ENCODE measurements at places on chromosomes 3 and 15.

GRCh38 chr15:48021336-48022086 is 99.3 kb upstream of the SLC24A5 start:
- peak; percentile 90 for DNase-seq

- no peak for DNase-seq
These were observed 53.8 kb downstream of the IQSEC1 start for GRCh38 chr3:13019243-13020095.

DNA sequence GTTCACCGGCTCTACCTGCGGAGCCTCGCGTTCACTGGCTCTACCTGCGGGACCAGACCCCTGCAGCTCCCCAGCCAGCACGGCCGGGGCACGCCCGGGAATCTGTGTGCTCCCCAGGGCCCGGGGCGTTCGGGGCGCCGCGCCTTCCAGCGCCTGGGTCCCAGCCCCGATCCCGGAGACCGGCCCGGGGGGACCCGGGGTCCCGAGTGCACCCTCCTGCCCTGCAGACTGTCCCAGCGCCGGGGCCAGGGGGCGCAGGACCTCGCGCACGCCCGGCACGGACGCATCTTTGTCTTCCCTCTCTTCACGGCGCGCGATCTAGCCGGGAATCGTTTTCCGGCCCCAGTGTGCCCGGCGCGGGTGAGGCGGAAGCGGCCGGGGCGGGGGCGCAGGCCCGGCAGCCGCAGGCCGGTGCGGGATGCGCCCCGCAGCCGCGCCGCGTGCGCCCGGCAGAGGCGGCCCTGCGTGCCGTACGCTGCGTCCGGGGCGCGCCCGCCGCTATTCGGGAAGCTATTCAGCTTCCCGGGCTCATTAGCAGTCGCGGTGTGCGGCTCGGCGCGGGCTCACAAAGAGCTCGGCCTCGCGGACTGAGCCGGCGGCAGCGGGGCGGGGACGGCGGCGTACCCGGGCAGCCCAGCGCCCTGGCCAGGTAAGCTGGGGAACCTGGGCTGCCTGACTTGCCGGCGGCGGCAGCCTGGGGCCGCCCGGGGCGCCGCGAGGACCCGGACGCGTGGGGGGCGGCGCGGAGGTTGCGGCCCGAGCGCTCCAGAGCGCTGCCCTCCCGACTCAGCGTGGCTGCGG is at the start of gene APBA2:
Gene APBA2 (plus strand): TSS at position 345 of the 801 bp plus-strand sequence. CDS start 167,911 bp downstream, outside the sequence.
- DNase-seq = peak; percentile 50

GRCh38 chr3:31235062-31235700 is 297.5 kb upstream of the STT3B start:
- DNase-seq = no peak

GRCh38 chr3:152556731-152557254 is 278.1 kb upstream of the P2RY1 start:
- DNase-seq = no peak

DNA sequence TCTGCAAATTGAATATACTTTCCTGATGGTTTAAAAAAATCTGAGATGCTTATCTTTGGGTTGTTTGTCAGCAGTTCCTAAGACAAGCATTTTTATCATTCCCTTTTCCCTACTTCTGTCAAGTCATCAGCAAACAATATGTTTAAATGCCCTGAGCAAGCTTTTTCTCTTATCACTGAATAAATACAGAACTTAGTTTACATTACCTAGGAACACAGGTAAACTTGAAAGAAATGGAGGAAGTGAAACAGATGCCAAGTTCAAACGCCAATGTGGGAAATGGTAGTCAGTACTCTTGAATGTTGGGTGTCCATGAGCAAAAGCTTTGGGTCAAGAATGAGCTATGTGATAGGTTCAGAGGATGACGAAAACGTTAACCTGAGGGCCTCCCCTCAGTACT is 17.2 kb upstream of the TCAIM start:
- no peak for DNase-seq

GRCh38 chr15:74920456-74920855 is 13.8 kb upstream of the FAM219B start:
- no peak for DNase-seq

GRCh38 chr3:170572665-170573253 is 13.1 kb downstream of the SLC7A14 start:
- DNase-seq = no peak

GRCh38 chr3:55597641-55598040 is 110.5 kb upstream of the WNT5A start:
- DNase-seq = no peak

GRCh38 chr3:120416868-120417267 is 33.9 kb downstream of the FSTL1 start:
- no peak for DNase-seq

- no peak for DNase-seq
These were observed 83.6 kb downstream of the NCEH1 start for GRCh38 chr3:172627057-172627809.

DNA sequence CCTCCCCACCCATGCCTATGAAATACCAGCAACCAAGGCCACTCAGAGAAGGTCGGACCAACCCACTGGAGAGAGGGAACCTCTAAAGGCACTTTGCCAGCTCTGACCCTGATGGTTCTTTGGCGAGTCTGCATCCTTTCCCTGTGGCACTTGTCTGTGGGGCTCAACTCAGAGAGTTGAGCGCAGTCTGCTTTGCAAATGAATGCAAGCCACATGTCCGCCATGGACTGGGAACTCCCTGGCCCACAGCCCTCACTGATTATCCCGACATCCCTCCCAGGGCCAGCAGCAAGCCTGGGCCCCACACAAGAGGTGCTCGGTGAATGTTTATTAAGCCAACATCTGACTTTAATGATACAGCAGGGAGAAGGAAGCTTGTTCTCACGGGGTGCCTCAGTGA is 55.5 kb upstream of the HES1 start:
- DNase-seq = no peak

GRCh38 chr15:78016860-78017259 is 60.7 kb downstream of the TBC1D2B start:
- DNase-seq = no peak

- DNase-seq = no peak
These were observed 1.9 kb upstream of the PLCD1 start for GRCh38 chr3:38031022-38031994.

DNA sequence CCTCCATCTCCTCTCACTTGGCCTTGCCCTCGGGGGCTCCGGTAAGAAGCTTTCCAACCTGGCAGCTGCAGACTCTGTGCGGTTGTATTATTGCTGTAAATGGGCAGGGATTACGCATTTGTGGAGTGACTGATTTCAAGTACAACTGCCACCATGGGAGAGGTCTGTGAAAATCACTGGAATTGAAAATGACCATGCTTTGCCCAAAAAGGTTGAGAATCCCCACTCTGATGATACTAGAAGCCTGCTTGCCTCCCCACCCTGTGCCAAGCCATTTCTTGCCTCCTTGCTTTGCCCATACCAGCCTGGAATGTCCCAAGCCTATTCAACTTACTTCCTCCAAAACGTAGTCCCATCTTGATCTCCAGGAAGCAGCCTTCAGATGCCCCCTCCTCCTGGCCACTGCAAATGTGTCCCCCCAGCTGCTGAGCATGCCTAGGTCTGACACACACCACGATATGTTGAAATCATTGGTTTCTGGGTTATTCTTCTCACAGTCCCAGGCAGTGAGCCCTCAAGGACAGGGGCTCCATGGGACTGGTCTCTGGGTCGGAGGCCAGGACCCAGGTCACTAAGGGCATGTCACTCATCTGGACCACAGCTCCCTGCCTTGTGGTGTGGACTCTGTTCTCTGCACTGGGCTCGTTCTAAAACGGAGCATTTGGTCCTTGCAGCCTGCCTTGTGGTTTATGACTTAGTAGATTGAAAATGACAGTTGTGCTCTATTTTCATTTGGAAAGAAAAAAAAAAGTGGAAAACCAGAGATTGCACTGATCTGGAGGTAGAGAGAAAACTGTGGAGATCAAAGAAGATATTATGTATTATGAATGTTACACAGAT is 42.9 kb downstream of the SMAD3 start:
- no peak for DNase-seq

DNA sequence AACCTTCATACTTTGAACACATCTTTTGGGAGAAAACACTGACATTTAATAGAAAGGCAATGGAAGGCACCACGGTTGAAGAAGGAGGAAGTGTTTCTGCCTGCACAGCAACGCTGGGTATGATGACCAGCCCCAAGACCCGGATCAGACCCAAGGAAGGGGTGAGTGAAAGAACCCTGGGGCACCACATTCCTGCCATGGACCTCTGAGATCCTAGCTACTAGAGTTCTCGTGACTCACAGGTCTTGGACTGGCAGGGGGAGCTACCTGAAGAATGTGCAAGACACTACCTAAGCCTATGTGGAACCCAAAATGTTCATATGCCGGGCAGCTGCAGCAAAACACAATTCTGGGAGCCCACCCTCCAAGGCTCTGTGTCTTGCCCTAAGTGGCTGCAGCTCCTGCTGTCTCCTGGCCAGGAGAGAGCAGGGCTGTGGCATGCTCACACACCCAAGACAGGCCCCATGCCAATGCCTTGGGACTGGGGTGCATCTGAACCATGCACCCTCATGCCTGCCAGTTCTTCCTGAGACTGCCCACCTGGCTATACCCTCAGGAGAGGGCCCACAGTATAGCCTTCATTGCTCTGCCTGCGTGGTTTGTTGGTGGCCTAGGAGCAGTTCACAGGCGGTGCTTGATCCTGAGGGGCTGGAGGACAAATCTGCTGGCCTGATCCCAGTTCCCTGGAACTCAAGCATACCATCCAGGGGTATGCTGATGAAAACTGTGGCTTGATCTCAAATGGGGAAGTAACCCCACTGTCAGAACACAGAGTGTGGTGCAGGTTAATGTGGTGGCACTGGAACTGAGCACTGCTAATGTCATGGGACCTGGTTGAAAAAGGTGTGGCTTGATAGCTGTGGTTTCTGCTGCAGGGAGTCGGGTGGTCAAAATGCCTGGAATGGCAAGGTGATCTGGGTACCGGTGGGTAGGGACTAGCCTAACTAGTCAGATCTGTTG is 353.3 kb upstream of the ARHGEF26 start:
- DNase-seq = no peak

DNA sequence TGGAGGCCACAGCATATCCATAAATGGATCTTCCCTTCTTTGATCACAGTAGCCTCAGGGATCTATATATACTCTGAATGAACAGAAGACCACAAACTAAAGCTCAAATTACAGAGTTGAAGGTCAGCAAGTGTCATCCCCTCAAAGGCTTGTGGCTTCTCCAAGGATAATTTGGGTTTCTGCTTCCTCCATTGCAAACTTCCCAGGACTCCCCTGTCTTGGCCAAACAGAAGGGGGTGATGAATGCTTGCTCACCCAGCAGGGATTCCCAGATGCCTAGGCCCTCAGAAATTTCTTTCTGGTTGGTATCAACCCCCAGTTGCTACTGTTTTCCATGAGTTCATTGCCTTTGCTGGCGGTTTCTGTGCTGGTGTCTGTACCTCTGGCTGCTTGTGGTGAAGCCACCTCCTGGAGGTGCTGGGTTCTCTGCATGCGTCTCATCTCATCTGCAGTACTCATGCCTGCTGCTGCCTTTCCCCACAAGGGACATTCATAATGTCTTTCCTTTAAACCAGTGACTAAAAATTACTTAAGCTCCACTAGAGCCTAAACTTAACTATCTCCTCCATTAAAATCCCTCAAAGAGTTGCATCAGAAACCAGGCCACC is 17.7 kb downstream of the ENTPD3 start:
- no peak for DNase-seq

DNA sequence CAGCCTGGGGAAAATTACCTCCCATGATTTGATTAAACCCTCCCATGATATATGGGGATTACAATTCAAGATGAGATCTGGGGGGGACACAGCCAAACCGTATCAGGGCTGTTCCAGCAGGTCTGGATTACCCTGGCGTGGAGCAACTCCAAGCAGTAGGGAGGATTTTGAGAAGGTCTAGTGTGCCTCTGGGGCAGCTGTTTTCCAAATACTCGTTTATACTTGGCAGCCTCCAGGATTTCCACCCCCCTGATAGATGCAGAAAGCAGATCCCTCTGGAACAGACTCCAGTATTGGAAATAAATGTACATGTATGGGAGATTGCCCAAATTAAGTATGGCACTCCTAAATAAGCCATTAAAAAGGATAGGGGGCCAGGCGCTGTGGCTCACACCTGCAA is 7.7 kb upstream of the IRAK2 start:
- no peak for DNase-seq

DNA sequence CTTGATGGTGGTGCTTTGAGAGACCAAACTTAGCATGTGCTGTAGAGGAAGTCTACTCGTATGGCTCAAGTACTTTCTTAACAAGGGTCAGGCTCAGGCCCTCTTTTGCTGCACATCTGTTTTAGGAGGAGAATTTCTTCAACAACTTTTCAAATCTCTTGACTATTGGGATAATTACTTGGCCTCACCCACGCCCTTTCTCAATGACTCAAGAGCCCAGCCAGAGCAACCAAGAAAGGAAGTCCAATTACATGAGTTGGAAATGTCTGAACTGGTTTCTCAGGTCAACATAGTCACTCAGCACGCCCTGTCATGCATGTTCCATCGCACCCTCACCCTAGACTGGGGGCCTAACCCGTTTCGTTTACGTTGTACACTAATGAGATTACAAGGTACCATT is 44.8 kb upstream of the UMPS start:
- no peak for DNase-seq

- no peak for DNase-seq
These were observed 481 bp downstream of the ADAMTS17 start for GRCh38 chr15:100341239-100341749.

DNA sequence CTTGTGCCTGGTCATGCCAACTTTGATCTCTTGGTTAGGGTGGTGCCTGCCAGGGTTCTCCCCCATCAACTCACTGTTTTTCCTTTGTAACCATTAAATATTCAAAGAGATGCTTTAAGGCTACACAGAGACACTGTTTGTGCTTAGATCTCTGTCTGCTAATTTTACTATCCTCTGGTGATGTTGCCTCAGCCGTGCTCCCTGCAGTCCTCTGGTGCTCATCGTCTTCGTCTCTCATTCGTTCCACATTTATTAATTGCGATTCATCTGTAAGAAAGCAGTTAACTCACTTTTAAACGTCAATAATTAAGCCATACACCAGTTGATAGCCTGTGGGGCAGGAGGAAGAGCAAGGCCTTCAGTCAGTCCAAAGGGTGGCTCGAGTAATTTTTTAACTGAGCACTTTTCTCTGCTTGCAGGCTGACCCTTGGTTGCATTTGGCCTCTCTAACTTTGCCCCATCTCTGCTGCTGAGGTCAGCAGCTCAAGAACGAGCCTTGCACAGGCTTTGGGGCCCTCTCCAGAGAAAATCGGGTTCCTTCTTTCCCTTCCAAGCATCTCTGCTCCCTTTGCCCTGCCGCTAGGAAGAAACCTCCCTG is 62.9 kb downstream of the KLF15 start:
- no peak for DNase-seq

DNA sequence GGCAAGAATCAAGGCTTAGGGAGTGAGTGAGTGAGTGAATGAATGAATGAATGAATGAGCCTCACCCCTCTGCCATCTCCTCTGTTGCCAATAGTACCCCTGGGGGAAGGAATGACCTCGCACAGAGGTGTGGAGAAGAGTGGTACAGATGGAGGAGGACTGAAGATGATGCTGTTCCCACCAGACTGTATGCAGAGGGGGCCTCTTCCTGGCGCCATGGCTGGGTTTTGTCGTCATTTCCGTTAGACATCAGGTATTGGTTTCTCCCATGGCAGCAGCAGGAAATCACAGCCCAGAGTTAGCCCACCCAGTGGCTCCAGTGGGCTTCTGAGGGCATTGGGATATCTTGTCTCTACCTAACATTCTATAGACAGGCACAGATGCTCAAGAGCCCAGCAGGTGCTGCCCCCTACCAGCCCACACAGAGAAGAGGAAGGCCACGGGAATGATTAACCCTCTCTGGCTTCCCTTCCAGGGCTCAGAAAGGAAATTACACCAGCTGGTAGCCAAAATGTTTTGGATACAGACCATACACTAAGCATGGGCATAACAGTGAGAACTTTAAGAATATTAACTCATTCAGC is 109.8 kb upstream of the SLC6A11 start:
- DNase-seq = no peak

Measured in NCI-H2081 (cell line).